ENCODE measurements at places on chromosomes 11 and 22.
A peak's percentile ranks its signal among the peaks of the same experiment; 100 is the strongest.

DNA sequence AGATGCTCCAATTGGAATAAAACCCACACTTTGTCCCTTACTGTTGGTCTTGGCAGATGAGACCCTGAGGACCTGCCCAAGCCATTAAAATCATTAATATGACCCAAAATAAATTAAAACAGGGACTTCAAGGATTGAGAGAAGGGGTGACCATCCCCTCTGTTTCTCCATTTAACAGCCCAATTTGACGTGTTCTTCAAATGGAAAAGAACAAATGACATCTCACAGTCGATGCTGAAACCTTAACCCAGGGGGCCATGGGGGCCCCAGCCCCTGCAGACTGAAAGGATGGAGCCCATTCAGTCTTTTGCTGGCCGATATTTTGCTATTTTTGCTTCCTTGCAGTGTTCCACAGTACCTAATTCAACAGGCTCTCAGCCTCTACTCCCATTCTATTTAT lies 20.5 kb downstream of the ZNF74 start:
- no peak for DNase-seq

GRCh38 chr22:29072979-29073617 lies at the start of gene KREMEN1:
KREMEN1 (plus strand) TSS chr22:29073035; CDS start chr22:29073131, 96 bp downstream.
- no peak for DNase-seq

- DNase-seq, result no peak
These were observed 44.5 kb downstream of the SLC22A24 start for GRCh38 chr11:63099555-63099954.

- no peak for DNase-seq
These were observed 62.5 kb upstream of the SORL1 start for GRCh38 chr11:121389651-121390050.

DNA sequence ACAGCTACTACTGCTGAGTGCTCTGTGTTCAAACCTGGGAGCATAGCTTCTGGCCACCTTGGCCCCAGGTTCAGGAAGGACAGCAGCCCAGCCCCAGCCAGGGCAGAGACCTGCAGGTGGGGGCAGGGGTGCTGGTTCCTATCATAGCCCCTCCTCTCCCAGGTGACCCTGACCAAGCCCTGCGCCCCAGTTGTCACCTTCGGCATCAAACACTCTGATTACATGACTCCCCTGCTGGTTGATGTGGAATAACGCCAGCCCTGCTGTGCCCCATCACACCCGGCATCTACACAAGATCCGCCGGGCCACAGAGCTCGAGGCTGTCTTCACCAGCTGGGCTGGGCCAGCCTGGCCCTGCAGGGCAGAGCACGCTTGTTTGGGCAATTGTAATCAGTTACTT lies 6.9 kb downstream of the SCGB1C1 start:
- no peak for DNase-seq

GRCh38 chr11:45048313-45048841 lies 97.7 kb upstream of the TP53I11 start:
- no peak for DNase-seq

- peak; percentile 44 for DNase-seq
These were observed 124.0 kb downstream of the ETS1 start for GRCh38 chr11:128463371-128463829.

- DNase-seq, result no peak
These were observed 14.2 kb downstream of the DTX4 start for GRCh38 chr11:59186130-59186594.

GRCh38 chr11:132992838-132993631 lies 539.3 kb downstream of the OPCML start:
- no peak for DNase-seq

DNA sequence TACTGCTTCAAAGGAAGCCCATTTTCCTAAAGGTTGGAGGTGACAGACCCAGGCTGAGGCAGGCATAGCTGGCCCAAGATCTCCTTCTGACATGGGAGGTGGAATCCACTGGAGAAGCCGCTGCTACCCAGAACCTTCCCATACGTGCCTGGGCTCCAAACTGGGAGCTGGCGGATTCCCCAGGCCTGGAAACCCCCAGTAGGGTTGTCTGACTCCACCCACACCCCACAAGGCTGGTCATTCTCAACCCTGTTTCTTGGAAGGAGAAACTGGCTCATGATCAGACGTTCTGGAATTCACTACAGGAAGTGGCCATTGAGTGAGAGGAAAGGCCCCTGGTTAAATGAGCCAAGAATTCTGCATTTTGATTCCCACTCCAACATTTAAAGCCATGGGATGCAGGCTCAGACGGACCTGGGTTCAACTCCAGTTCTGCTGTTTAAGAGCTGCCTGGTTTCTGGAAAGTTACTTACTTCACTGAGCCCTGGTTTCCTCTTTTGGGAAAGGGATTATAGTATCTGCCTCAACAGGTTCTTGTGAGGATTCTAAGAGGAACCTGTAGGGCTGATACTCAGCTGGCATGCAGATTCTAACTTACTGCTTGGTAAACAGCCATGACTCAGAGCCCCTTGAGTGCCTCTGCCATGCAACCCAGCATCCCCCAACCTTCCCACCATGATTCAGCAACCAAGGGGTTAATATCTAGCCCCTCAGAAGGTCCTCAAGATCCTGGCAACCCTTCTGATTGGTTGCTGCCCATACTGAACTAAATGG lies 19.4 kb upstream of the TSKU start:
- peak; percentile 67 for DNase-seq

DNA sequence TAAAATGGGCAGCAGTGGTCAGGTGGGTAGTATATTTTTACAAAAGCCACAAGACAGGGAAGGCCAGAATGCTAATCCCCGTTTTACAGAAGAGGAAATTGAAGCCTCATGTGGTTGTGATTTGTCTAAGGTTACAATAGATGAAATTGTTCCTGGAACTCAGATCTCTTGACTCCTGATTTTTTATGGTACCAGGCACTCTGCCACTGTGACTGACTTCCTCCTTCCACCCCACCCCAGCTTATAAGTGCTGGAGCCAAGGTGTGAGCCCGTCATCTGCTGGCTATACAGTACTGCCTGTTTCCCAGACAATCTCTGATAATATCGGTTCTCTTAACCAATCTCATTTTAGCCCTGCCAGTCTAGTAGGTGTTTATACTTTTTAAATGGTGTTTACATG lies 1.9 kb downstream of the SLC5A1 start:
- no peak for DNase-seq

DNA sequence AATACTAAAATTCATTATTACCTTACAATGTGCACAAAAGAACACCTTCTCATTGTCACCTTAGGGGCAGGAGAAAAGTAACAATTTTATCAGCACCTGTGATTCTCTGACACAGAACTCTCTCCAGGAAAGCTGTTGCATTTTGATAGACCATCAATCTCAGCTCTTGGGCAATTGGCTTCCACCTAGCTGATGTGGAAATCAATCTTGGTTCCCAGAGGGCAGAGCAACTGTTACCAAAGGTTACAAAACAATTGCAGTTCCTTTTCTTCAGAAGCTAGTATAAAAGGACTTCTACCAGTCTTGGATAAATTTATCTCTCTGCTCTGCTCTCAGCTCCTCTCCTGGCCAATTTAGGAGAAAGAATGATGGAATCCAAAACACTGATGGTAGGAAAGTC lies 157.8 kb upstream of the DDI1 start:
- no peak for DNase-seq

DNA sequence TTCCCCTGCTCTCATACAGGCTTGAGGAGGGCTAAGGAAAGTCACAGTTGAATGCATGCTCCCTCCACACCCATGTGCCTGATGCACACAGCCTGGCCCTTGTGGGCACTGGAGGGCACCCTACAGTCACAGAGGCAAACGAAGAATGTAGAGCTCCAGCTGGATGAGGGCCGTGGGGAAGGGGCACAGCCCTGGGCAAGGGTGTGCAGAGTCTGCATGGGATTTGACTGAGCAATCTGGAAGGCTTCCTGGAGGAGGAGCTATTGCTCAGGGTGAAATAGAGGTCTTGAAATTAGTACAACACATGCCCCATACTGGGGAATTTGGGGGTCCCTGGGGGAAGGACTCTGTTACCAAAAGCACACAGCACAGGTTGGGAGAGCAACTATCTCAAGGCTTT lies 64.0 kb downstream of the KCNQ1 start:
- no peak for DNase-seq

GRCh38 chr11:129237880-129238638 lies 45.9 kb upstream of the ARHGAP32 start:
- DNase-seq, result no peak

- no peak for DNase-seq
These were observed 27.0 kb downstream of the MPPED1 start for GRCh38 chr22:43438666-43439347.

- no peak for DNase-seq
These were observed 34.5 kb downstream of the CPT1A start for GRCh38 chr11:68806931-68807844.

DNA sequence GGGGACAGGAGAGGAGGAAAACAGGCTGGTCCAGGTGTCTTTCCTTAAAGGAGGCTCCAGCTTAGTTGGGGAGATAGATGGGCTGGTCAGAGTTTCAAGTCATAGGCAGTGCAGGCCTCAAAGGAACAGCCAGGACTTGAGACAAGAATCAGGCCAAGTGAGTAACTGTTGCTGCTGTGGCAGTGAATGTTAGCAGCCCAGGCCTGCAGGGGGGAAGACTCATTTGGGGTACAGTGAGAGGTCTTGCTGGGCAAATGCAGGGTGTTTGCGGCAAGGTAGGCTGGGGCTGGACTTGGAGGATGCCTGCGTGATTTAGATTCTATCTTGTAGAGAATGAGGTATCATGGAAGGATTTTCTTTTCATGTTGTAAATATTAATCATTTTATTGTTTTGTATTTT lies 24.1 kb downstream of the PTPRJ start:
- DNase-seq, result no peak

DNA sequence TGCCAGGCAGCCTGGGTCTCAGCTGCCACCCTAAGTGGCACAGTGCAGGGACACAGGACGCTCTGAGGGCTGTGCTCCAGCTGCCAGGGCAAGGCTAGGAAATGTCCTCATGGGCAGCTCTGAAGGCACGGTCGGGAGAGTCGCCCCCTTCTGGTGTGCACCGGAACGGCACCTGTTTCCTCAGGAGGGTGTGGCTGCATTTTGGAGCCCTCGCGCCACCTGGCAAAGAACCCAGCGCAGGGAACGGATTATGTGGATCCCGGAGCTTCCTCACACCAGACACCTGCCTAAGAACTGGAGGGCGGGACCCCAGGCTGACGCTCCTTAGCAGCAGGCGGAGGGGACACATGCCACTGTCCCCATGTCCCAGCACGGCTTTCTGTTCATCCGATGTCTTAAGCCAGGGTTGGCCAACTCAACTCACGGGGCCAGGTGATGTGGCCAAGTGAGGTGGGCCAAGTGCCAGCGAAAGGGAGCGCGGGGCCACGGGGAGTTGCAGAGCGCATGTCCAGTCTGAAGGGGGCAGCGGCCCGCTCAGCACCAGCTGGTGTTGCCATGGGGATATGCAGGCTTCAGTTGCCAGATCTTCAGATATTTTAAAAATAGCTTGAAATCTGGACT lies 5.1 kb upstream of the SLC22A8 start:
- DNase-seq, result no peak

- no peak for DNase-seq
These were observed 1317.1 kb downstream of the BRD1 start for GRCh38 chr22:48510599-48510998.

DNA sequence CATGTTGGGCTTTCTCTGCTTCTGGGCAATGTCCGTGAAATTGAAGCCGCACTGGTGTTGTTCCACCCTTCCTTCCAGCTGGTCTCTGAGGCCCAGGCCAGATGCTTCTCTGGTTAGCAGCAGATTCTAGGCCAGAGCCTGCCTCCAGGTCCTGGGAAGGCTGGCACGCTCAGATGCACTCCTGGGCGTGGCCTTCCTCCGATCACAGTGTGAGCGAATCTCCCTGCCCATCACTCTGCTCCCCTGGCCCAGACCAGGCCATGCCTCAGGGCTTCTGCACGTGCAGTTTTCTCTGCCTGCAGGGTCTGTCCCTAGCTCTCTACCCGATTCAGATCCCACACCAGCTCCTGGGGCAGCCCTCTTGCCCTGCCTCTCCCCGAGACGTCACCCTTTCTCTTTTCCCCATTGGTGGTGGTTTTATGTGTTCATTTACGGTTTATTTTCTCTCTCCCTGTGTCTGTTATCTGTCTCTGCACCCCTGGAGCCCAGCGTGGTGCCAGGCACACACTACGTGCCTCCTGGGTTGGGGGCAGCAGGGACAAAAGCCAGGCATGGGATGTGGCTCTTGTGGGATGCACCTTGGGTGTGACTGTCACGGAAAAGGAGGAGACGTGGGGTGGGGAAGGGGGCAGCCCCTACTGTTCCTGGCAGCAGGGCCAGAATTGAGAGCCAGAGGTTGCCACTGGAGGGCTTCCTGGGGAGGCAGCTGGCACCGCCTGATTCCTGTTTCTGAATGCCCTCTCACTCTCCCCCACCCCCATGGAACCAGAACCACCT lies 66.0 kb downstream of the KCNQ1 start:
- no peak for DNase-seq

- no peak for DNase-seq
These were observed at the start of gene EFEMP2 for GRCh38 chr11:65872586-65873317. EFEMP2 (minus strand) TSS chr11:65872800; CDS start chr11:65872354, 446 bp downstream.

- no peak for DNase-seq
These were observed 65.6 kb upstream of the FAR1 start for GRCh38 chr11:13602844-13603243.

- no peak for DNase-seq
These were observed 20.9 kb downstream of the DKK3 start for GRCh38 chr11:11987503-11988022.

GRCh38 chr22:42862045-42862734 lies 5.1 kb upstream of the ARFGAP3 start:
- DNase-seq, result no peak

- DNase-seq, result no peak
These were observed 51.8 kb upstream of the LMO1 start for GRCh38 chr11:8315463-8315862.

DNA sequence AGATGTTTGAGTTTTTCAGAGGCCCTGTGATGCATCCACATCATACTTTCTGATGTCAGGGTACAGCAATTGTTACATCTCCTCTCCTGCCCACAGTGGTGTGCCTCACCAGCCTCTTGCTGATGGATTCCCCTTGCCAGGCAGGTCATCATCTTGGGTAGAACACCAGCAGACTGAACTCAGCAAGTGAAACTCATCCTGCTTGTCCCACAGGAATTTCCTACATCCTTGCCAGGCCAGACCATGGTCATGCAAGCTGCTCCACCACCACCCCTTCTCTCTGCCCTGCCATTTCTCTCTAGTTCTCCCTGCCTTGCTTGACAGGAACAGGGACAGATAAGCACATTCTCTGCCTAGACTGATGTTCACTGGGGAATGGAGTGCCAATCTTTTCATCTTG lies 85.9 kb downstream of the PAX6 start:
- no peak for DNase-seq

GRCh38 chr22:37249986-37250385 lies 5.9 kb upstream of the RAC2 start:
- no peak for DNase-seq

DNA sequence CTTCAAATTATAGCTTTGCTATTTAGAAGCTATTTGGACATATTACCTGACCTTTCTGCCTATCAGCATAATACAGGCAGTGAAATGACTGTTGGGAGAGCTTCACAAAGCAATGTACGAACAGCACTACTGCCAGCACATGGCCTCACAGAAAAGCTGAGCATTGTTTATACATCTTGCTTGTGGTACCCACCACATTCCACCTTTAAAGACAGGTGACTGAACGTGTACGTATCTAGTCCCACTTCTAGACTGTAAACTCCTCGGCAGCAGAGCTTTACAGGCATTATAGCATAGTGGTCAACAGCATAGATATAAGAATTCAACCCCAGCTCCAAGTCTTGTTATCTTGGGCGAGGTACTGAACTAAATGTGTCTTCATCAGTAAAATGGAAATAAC lies 1.6 kb downstream of the JOSD1 start:
- DNase-seq, result no peak
